ENCODE measurements at places on chromosomes 2 and 18.

GRCh38 chr2:222747526-222748160 is 76.2 kb downstream of the MOGAT1 start:
- DNase-seq: no peak

- no peak for DNase-seq
These were observed 234.0 kb downstream of the LRRTM1 start for GRCh38 chr2:80070587-80070986.

DNA sequence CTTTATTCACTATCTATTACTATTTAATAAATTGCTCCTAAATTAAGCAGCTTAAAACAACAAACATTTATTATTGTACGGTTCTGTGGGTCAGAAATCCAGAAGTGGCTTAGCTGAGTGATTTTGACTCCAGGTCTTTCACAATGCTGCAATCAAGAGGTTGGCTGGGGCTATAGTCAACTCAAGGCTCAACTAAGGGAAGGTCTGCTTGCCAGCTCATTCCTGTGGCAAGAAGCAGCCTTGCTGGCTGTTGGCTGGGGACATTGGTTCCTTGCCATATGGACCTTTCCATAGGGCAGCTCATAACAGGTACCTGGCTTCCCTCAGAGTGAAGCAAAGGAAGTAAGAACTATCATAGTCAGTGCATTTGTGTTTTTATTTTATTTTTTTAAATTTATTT is 5.0 kb upstream of the MRPL19 start:
- no peak for DNase-seq

DNA sequence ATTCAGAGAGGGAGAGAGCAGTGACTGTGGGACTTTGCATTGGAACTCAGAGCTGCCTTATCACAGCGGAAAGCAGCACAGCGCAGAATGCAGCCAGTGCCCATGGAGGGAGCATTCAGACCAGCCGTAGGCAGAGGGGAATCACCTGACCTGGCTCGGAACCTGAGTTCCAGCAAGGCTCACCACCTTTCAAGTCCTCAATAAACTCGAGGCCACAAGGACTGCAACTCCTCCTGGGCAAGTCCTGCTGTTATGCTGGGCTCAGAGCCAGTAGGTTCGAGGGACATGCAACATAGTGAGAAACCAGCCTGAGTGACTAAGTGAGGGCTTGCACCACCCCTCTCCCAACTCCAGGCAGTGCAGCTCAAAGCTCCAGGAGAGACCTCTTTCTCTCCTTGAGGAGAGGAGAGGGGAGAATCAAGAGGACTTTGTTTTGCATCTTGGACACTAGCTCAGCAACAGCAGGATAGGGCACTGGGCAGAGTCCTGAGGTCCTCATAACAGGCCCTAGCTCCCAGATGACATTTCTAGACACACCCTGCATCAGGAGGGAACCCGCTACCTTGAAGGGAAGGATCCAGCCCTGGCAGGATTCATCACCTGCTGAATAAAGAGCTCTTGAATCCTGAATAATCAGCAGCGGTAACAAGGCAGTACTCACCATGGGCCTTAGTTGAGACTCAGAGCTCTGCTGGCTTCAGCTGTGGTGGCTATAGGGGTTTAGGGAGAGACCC is 136.8 kb upstream of the OTOS start:
- DNase-seq: no peak

- no peak for DNase-seq
These were observed 49.8 kb downstream of the ZC3H15 start for GRCh38 chr2:186535861-186536260.

DNA sequence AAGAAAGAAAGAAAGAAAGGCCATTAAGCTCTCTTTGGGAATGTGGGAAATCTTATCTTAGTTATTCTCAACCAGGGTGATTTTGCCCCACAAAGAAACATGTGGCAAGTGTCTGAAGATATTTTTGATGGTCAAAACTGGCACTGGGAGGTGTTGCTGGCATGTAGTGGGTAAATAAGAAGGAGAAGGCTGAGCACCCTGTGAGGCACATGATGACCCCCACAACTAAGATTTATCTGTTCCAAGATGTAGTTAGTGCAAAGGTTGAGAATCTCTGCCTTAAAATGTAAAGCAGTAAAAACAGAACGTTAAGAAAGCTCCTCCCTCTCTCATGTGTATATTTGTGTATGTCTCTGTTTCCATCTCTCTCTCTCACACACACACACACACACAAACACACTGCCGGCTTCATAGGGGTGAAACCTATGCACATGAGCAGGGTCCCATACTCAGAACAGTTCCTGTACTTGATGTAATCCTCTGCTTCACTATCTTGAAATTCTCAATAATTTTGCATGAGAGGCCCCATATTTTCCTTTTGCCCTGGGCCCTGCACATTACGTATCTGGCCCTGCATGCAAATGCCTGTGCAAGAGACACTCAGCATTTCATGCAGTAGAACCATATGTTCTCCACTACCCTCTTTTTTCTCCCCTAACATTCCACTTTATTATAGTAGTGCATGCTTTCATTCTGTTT is 94.3 kb downstream of the MREG start:
- DNase-seq: no peak

GRCh38 chr18:2459886-2460285 is 111.4 kb downstream of the METTL4 start:
- DNase-seq: no peak

- no peak for DNase-seq
These were observed 38.1 kb upstream of the SCLY start for GRCh38 chr2:238022594-238023157.

DNA sequence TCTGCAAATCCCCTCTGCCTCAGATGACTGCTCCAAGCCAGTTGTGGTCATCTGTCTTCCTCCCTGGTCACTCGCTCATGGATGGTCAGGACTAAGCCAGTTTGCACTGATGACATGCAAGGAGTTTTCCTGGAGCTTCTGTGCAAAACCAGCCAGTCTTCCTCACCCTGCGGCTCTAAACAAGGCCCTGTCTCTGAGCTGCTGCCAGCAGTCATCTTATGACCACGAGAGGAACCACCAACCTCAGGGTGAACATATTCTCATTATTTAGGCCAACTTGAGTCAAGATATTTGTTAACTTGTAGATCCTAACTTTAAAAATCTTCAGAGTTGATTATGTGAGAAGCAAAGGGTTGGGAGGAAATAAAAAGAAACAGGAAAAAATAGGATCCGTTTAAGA is 119.9 kb upstream of the CAB39 start:
- DNase-seq: no peak

DNA sequence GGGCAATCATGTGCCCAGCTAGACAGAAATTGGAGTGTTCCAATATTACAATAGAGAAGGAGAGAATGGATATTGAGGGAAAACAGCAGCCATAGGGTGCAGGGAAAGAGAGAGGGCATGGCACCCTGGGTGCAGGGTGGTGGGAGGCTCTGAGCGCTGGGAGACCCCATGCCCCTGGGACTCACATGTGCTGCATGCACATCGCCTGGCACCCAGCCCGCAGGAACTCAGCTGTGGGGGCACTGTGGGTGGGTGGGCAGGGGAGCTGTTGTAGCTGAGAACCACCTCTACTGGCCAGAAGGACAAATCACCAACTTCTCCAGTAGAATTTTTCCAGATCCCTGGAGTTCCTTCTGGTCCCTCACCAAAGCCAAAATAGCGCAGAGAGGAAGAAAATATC is 7.2 kb upstream of the NEURL3 start:
- DNase-seq: no peak

All from CD4-positive, alpha-beta T cell treated with Interleukin-17A for 4 hours (primary cell).